SK-N-SH (cell line): ENCODE measurements at places on chromosomes 1 and 21. TPM values are rescaled to one million over a fixed set of nuclear protein-coding genes. Genes with fewer than 3 reads are reported as not detected.

Gene GPR37L1
- polyA plus RNA-seq: not detected in 2 replicates

Gene DMBX1
- polyA plus RNA-seq: not detected in 2 replicates

Gene TNFRSF9
- polyA plus RNA-seq: 2.9 and 5.1 TPM in 2 replicates

Gene BTF3L4
- 26.1 and 40.3 TPM in 2 replicates for polyA plus RNA-seq

Gene ZNF436
- polyA plus RNA-seq: 5.0 and 6.4 TPM in 2 replicates

Gene TRIM62
- 2.5 and 4.4 TPM in 2 replicates for polyA plus RNA-seq

Gene HES4
- 4.2 and 4.7 TPM in 2 replicates for polyA plus RNA-seq

Gene ATPAF1
- 39.9 and 51.0 TPM in 2 replicates for polyA plus RNA-seq

Gene PEAR1
- 1.2 and 1.7 TPM in 2 replicates for polyA plus RNA-seq

Gene FMO5
- polyA plus RNA-seq: 0.30 and 0.50 TPM in 2 replicates

Gene OR2L8
- not detected in 2 replicates for polyA plus RNA-seq

Gene CFHR5
- polyA plus RNA-seq: not detected in 2 replicates

Gene KIF14
- polyA plus RNA-seq: 1.2 and 1.4 TPM in 2 replicates

Gene SPRR1B
- polyA plus RNA-seq: not detected in 2 replicates

Gene C4BPA
- polyA plus RNA-seq: not detected in 2 replicates

Gene B3GALT6
- 32.0 and 38.8 TPM in 2 replicates for polyA plus RNA-seq

Gene TTC34
- 0.16 TPM in 2 replicates for polyA plus RNA-seq

Gene TNFRSF18
- 0.05 TPM in 1 of 2 replicates, not detected in the other for polyA plus RNA-seq

Gene PDC
- not detected in 2 replicates for polyA plus RNA-seq

Gene HSD11B1
- 0.23 and 0.37 TPM in 2 replicates for polyA plus RNA-seq

Gene BSND
- polyA plus RNA-seq: not detected in 2 replicates

Gene BRINP3
- not detected in 2 replicates for polyA plus RNA-seq

Gene FMO4
- 1.6 and 2.0 TPM in 2 replicates for polyA plus RNA-seq

Gene ADAMTS1
- polyA plus RNA-seq: 118 and 137 TPM in 2 replicates

Gene IL22RA1
- 0.03 and 0.05 TPM in 2 replicates for polyA plus RNA-seq

Gene AADACL3
- not detected in 2 replicates for polyA plus RNA-seq

Gene TBX15
- 0.02 TPM in 1 of 2 replicates, not detected in the other for polyA plus RNA-seq

Gene HSPB7
- polyA plus RNA-seq: 0.05 and 0.23 TPM in 2 replicates

Gene PLXNA2
- 7.3 and 8.5 TPM in 2 replicates for polyA plus RNA-seq

Gene ANKRD35
- 0.05 and 0.08 TPM in 2 replicates for polyA plus RNA-seq

Gene ITLN2
- not detected in 2 replicates for polyA plus RNA-seq

Gene SMAP2
- 11.2 and 12.7 TPM in 2 replicates for polyA plus RNA-seq

Gene S100A10
- 141 and 161 TPM in 2 replicates for polyA plus RNA-seq

Gene PAQR6
- polyA plus RNA-seq: 2.4 and 3.5 TPM in 2 replicates

Gene GLMP
- 40.5 and 41.7 TPM in 2 replicates for polyA plus RNA-seq

Gene EVA1C
- 9.5 and 10.1 TPM in 2 replicates for polyA plus RNA-seq

Gene COL11A1
- polyA plus RNA-seq: 0.13 and 0.15 TPM in 2 replicates

Gene PADI1
- 0.26 and 0.62 TPM in 2 replicates for polyA plus RNA-seq

Gene MAB21L3
- not detected in 2 replicates for polyA plus RNA-seq

Gene CRYBG2
- 0.08 and 0.49 TPM in 2 replicates for polyA plus RNA-seq

Gene PDZK1IP1
- not detected in 2 replicates for polyA plus RNA-seq

Gene GNAT2
- 0.16 TPM in 2 replicates for polyA plus RNA-seq

Gene TSEN15
- 28.4 and 29.0 TPM in 2 replicates for polyA plus RNA-seq

Gene LEFTY2
- polyA plus RNA-seq: not detected in 2 replicates

Gene SERTAD4
- 2.6 and 2.9 TPM in 2 replicates for polyA plus RNA-seq
